IPS-NIHi11 (cell line): ENCODE measurements at places on chromosomes 7 and 10.

DNA sequence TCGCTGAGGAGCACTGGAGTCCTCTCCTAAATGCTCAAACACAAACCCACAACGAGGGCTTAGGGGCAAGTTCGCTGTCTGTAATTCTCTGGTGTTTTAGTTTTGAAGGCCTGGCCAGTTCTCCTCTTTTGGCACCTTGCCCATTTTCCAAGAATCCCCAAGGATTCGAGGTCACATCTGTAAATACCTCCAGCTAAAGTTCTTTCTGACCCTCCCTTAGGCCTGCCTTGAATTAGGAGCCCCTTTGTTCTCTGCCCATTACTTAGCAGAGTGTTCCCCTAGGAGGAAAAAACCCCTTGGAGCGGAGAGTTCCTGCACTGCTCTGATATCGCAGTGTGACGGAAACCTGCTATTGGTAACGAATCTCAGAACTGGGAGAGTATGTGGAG is 743 bp upstream of the PYROXD2 start:
- DNase-seq, result no peak

GRCh38 chr7:147759327-147759943 is 831.1 kb upstream of the C7orf33 start:
- no peak for DNase-seq

DNA sequence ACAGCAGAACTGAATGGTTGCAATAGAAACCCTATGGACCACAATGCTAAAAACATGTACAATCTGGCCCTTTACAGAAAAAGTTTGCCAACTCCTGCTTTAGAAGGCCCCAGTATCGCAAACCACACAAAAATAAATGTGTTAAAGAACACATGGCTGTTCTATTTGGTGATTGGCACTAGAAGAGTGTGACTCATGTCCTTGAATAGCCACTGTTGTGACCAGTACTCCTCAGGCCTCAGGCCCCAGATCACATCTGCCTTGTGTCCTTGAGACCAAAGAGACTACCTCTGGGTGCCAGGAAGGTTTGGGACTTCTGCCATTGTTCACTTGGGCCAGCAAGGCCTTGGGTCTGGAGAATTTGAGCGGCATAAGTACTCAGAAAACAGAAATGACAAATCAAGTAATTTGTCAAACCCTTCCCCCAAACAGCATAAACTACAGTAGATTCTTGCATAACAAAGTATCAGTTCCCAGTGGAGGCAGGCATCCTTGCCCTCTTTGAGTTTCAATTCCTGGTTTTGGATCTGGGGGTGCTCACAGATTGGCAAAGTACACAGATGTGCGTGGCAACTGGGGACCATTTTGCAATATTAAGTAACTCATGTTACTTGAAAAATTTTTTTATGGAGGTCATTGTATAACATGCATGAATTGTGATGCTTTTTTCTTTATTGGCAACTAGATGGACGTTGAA is 50.2 kb downstream of the MTURN start:
- DNase-seq, result no peak

GRCh38 chr10:114311496-114312209 is 72.6 kb downstream of the VWA2 start:
- DNase-seq, result no peak

DNA sequence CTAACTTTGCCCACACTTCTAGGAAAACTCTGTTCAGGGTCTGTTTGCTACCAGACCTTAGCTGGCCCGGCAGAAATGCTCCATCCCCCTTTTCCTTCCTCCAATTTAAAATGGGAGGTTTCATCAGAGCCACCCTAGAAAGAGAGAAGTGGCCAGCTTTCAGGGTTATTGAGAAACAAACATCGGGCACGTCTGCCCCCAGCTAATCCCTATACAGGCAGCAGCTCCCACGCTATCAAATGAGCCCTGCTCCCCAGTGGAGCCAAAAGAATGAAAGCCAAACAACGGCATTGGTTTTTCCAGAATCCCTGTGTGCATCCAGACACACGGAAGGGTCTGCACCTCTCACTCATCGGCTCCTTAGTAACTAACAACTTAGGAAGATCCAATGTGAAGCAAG is 132.5 kb downstream of the GRID1 start:
- DNase-seq, result no peak

DNA sequence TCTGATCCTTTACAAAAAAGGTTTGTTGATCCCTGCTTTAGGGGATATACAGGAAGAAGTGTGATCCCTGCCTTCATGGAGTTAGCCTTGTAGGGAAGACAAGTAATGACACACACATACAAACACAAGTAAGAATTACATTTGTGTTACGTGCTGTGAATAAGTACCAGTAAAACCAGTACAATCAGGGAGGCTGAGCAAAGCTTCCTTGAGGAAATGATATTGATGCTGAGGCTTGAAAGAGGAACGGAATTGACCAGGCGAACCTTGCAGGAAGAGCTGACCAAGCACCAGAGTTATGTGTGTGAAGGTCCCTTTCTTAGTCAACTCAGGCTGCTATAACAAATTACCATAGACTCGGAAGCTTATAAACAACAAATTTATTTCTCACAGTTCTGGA is 83.6 kb upstream of the CACUL1 start:
- no peak for DNase-seq

GRCh38 chr7:75595766-75596165 is 103.6 kb downstream of the SPDYE5 start:
- no peak for DNase-seq

DNA sequence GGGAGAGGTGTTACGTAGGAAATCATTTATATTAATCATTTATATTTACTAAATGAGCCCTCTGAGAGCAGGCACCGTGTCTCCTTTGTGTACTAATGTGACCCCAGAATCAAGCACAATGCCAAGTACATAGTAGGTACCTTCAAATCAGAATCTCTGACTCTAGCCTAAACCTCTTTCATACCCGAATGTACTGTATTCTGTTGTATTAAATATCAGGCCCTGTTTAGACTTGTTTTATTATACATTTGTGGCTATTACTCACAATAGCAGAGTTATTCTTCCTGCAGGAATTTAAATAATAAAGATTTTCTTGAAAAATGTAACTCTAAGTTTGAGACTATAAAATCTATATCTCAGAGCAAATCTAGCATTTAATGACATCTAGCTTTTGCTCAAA is 297.3 kb downstream of the EXOC4 start:
- DNase-seq, result no peak
